Mammary microvascular endothelial cell (primary cell): ENCODE measurements at places on chromosomes 5 and 9. TPM values are rescaled to one million over a fixed set of nuclear protein-coding genes. Genes with fewer than 3 reads are reported as not detected.

The PCDHB6 gene
- not detected in 2 replicates for total RNA-seq

The PCDHGA1 gene
- total RNA-seq = 0.20 and 0.59 TPM in 2 replicates

The FYB1 gene
- not detected in 2 replicates for total RNA-seq

The DMGDH gene
- total RNA-seq = 0.13 and 0.15 TPM in 2 replicates

The INSL6 gene
- total RNA-seq = not detected in 2 replicates

The FCN1 gene
- total RNA-seq = not detected in 2 replicates

The ELOVL7 gene
- 1.6 and 2.5 TPM in 2 replicates for total RNA-seq

The FOXD4 gene
- total RNA-seq = not detected in 2 replicates

The KIF4B gene
- total RNA-seq = under 0.01 and 0.13 TPM in 2 replicates

The GADD45G gene
- total RNA-seq = 0.33 and 0.54 TPM in 2 replicates

The PCDHB4 gene
- 0.07 and 0.10 TPM in 2 replicates for total RNA-seq

The FOXD4L3 gene
- total RNA-seq = not detected in 2 replicates

The SH3PXD2B gene
- 15.7 and 19.1 TPM in 2 replicates for total RNA-seq

The SLC27A6 gene
- not detected in 2 replicates for total RNA-seq

The GCNT1 gene
- total RNA-seq = 1.5 and 3.7 TPM in 2 replicates

The PCDHGB2 gene
- 2.9 and 3.3 TPM in 2 replicates for total RNA-seq

The PCDHB16 gene
- total RNA-seq = under 0.01 and 0.25 TPM in 2 replicates

The PTGR1 gene
- 53.3 and 54.8 TPM in 2 replicates for total RNA-seq

The ANAPC2 gene
- total RNA-seq = 17.6 and 25.1 TPM in 2 replicates

The PCDHA9 gene
- total RNA-seq = 0.13 TPM in 1 of 2 replicates, not detected in the other

The SNCB gene
- total RNA-seq = 0.44 TPM in 1 of 2 replicates, not detected in the other

The UNC5A gene
- total RNA-seq = 0.87 and 1.1 TPM in 2 replicates

The LRRC26 gene
- total RNA-seq = not detected in 2 replicates

The GMCL2 gene
- total RNA-seq = not detected in 2 replicates

The CNTNAP3 gene
- total RNA-seq = 3.3 and 7.3 TPM in 2 replicates

The KIF24 gene
- 2.8 and 3.1 TPM in 2 replicates for total RNA-seq

The TICAM2 gene
- 0.44 and 2.7 TPM in 2 replicates for total RNA-seq

The NTNG2 gene
- not detected in 2 replicates for total RNA-seq

The SHC3 gene
- under 0.01 TPM in 2 replicates for total RNA-seq

The SLC6A19 gene
- total RNA-seq = not detected in 2 replicates

The C9orf50 gene
- 0.47 TPM in 1 of 2 replicates, not detected in the other for total RNA-seq

The CDC20B gene
- not detected in 2 replicates for total RNA-seq

The PTPRD gene
- 0.27 and 2.1 TPM in 2 replicates for total RNA-seq

The SLC1A1 gene
- total RNA-seq = 9.1 and 12.4 TPM in 2 replicates

The ARHGAP26 gene
- total RNA-seq = 15.8 and 20.9 TPM in 2 replicates

The ADAMTS6 gene
- total RNA-seq = 20.1 and 20.6 TPM in 2 replicates

The ANKRD20A1 gene
- total RNA-seq = not detected in 2 replicates

The NUDT12 gene
- total RNA-seq = 3.1 and 4.0 TPM in 2 replicates

The IGIP gene
- 0.67 and 2.2 TPM in 2 replicates for total RNA-seq

The LRSAM1 gene
- 18.9 and 19.0 TPM in 2 replicates for total RNA-seq

The MOB3B gene
- 0.30 and 0.40 TPM in 2 replicates for total RNA-seq

The TTLL11 gene
- 2.7 and 4.7 TPM in 2 replicates for total RNA-seq

The HAVCR2 gene
- total RNA-seq = not detected in 2 replicates

The TAF11L5 gene
- total RNA-seq = not detected in 2 replicates

The SLC24A2 gene
- not detected in 2 replicates for total RNA-seq

The FOXE1 gene
- total RNA-seq = not detected in 2 replicates

The REEP5 gene
- 62.4 and 63.0 TPM in 2 replicates for total RNA-seq

The ACOT12 gene
- total RNA-seq = not detected in 2 replicates

The ANKDD1B gene
- not detected in 2 replicates for total RNA-seq

The STKLD1 gene
- 0.49 TPM in 1 of 2 replicates, not detected in the other for total RNA-seq

The FOXI1 gene
- not detected in 2 replicates for total RNA-seq

The C5orf58 gene
- total RNA-seq = not detected in 2 replicates
